EH (cell line): ENCODE measurements at places on chromosomes 13 and 19.

GRCh38 chr19:39906283-39906682 is 28.2 kb downstream of the FCGBP start:
- DNase-seq: no peak

DNA sequence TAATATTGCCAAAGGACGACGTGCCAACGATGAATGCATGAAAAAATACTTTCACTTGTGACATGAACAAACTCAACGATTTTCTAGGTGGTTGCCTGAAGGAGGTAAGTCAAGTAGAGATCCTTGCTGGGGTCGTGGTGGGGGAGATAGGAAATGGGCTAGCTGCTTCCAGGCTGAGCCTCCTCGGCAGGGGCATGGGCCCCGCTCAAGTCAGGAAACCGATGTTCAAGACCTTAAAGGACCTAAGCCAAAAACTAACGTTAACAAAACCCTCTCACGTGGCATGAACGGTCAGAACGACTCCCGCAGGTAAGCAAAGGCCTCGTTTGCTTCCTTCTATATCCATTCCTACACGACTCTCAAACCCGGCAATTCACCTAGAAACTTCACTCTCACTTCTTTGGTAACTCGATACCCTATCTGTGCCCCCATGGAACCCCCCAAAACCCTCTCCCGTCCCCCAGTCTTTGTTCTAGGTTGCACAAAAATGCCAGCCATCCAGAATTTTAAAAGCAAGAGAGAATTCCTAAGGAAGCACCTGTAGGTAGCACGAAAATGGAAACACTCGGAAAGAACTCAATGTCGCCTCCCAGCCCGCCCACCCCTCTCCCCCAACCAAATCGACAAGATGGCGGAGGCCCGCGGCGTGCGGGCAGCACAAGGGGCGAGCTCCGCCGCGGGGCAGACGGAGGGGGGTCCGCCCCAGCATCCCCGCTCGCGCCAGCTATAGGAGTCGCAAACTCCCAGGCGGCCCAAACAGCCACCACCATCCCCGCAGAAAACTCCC is 13.6 kb downstream of the ACP4 start:
- peak; percentile 11 for DNase-seq

- DNase-seq: no peak
Measured at GRCh38 chr13:73767747-73768315, 366.4 kb downstream of the KLF12 start.

GRCh38 chr13:109275852-109276251 is 510.5 kb downstream of the IRS2 start:
- DNase-seq: no peak

- peak; percentile 79 for DNase-seq
Measured at GRCh38 chr13:92838786-92839185, 387.8 kb upstream of the GPC6 start.

DNA sequence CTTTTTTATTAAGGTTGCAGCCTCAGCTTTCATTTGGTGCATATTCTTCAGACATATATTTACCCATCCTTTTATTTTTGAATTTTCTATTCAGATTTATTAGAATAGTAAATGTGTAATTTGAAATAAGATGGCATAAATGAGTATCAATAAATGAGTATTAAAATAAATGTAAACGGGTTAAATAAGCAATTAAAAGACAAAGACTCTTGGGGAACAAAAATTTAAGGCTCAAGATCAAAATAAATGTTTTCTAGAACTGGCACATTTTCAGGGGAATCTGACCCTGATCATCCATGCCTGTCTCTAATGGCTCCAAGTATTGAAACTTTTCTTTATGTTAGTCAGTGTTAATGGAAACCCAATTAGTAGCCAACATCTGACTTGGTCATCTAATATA is 3.0 kb downstream of the OR10H3 start:
- DNase-seq: no peak

- no peak for DNase-seq
Measured at GRCh38 chr19:28067882-28068281, 1145.1 kb downstream of the UQCRFS1 start.

GRCh38 chr13:109256866-109257760 is 529.3 kb downstream of the IRS2 start:
- peak; percentile 98 for DNase-seq
